ENCODE measurements at places on chromosomes 5 and 9. TPM values are rescaled to one million over a fixed set of nuclear protein-coding genes. Genes with fewer than 3 reads are reported as not detected.

- DNase-seq: no peak
Observed at GRCh38 chr9:35533398-35533797, 43.5 kb downstream of the RUSC2 start.

- DNase-seq: no peak
Observed at GRCh38 chr9:97907632-97908031, 14.7 kb downstream of the TRMO start.

GRCh38 chr5:134536876-134537275, 11.4 kb downstream of the JADE2 start:
- no peak for DNase-seq

ADAMTS2 gene
- 0.02 TPM for polyA plus RNA-seq

TEX53 gene
- polyA plus RNA-seq: not detected

POMT1 gene
- polyA plus RNA-seq: 53.9 TPM

WDR31 gene
- 0.22 TPM for polyA plus RNA-seq

DNA sequence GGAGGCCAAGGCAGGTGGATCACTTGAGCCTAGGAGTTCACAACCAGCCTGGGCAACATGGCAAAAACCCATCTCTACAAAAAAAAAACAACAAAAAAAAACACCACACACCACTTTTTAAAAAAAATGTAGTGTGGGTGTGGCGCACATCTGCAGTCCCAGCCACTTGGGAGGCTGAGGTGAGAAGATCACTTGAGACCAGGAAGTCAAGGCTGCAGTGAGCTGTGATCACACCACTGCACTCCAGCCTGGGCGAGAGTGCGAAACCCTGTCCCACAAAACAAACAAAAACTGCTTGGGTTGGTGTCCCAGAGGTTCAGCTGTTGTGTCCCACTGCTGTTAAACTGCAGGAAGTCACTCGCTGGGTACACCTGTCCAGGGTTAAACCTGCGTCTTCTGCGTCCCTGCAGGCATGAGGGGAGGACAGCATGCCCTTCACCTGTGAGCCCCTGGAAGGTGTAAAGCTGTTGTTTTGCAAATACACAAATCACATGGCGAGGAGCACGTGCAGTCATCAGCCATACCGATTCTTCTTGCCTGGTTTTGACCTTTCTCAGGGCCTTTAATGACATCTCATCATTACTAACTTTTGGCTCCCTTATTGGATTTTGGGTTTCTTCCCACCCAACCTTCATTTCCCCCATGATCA, 29.3 kb upstream of the CLPTM1L start:
- DNase-seq: no peak

DNA sequence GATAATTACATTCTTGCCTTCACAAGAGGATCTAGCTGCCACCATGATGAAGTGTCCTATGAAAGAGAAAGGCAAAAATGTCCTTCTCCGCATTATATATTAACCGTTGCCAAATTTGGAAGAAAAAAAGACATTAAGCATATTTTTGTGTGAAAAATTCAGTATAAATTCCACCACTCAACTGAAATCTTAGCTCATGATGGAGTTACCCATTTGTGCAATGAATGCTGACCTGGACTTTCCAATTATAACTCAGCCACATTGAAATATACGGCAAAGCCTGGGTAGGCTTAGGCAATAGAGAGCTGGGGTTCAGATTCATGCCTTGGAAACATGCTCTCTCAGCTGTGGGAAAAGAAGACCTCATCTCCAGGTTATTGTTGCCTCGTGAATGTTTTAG, 71.3 kb upstream of the VCAN start:
- no peak for DNase-seq

DNA sequence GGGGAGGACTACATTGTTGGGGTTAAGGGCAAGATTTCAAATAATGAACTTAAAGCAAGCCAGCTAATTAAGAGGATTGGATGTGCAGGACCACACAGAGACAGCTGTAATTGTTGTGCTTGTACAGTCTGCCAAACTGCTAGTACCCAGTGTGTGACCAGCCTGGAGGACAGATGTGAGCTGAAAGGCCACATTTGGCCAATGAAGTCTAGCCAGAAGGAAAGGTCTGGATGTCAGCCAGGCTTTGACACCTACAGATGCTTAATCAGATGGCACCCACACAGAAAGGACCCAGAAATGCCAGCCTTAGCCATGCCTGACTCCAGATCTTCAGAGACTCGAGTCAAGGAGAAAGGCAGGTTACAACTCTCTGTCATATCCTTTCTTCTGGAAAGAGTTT, 491.1 kb downstream of the KIF4B start:
- no peak for DNase-seq
